ENCODE measurements at places on chromosomes 5 and 9. TPM values are rescaled to one million over a fixed set of nuclear protein-coding genes. Genes with fewer than 3 reads are reported as not detected.

The C5orf52 gene
- total RNA-seq: not detected

The CREB3 gene
- total RNA-seq: 88.2 TPM

The PAEP gene
- not detected for total RNA-seq

The SLC6A18 gene
- not detected for total RNA-seq

The ARID3C gene
- total RNA-seq: not detected

The CNTRL gene
- total RNA-seq: 5.2 TPM

The PCDHB14 gene
- 1.4 TPM for total RNA-seq

The SHC3 gene
- total RNA-seq: 6.5 TPM

The PCDHA1 gene
- total RNA-seq: not detected

The GMCL2 gene
- total RNA-seq: not detected

The NKD2 gene
- total RNA-seq: 102 TPM
